ENCODE measurements at places on chromosomes 1 and 21.

GRCh38 chr1:110133436-110133835, 16.9 kb upstream of the SLC6A17 start:
- DNase-seq, result no peak

DNA sequence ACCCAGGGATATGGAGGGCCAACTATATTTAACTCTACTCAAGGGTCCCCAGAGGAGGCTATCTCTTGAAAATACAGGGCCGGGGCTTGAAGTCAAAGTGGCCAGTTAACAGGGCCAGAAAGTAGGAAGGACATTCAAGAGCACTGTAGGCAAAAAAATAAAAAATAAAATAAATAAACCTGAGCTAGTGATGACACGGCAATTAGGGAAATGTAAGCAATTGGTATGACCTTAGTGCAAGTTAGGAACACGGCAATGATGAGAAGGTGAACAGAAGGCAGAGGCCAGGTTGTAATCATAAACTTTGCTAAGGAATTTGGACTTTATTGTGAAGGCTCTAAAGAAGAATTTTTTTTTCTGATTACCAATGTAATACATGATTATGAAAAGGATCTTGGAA, 3.4 kb upstream of the B3GALNT2 start:
- no peak for DNase-seq

GRCh38 chr1:53902235-53903138, 8.5 kb downstream of the DIO1 start:
- no peak for DNase-seq

DNA sequence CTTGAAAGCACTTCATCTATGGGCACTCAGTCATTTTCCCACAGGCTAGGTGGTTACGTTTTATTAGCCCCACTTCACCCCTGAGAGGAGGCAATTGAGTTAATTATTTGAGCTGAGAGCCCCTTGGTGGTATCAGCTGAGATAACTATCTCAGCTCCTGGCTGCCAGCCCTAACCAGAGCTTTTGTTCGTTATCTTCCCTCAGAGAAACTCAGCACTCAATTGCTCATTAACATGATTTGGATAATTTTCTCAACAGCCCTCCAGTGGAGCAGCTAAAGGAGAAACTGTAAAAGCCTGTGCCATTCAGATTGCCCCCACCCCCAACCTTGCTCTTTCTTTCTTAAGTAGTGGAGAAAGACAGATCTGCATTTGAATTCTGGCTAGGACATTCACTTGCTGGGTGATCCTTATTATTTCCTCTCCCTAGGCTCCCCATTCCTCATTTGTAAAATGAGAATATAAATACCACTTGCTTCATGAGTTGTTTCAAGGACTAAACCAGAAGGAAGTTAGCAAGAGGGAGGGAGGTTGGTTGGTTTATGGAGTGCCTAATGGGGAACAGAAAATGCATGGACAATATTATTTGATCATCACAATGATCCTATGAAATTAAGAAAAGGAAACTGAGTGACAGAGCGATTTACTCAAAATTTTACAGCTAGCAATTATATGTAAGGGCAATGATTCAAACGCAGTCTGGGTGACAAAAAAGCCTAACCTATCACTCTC, 218.7 kb upstream of the FGGY start:
- no peak for DNase-seq

GRCh38 chr1:233904633-233905415, at the start of gene SLC35F3:
TSS of gene SLC35F3 (plus strand) at chr1:233904676.
- DNase-seq, result no peak

- DNase-seq, result no peak
Observed at GRCh38 chr1:54252371-54252936, 52.5 kb downstream of the MRPL37 start.

DNA sequence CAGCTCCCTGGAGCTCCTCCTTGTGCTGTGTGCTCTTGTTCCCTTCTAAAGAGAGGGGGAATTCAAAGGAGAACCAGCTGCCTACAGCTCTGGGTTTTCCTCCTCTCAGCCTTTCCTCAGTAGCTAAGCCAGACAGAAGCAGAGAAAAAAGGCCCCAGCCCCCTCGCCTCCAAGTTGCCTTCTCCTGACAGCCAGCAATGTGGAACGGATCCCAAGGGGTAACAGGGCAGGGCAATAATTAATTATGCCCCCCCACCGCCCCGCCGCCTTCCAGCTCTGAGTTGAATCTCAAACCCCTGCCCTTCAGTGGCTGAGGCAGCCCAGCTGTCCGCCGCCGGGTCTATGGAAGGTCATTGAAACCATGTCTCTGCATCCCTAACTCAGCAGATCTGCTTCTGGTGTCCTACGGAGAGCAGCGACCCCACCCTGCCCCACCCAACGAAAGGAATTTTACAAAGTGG, 69.0 kb upstream of the GOLT1A start:
- no peak for DNase-seq

GRCh38 chr1:206551296-206551985, 44.1 kb downstream of the RASSF5 start:
- DNase-seq, result no peak

DNA sequence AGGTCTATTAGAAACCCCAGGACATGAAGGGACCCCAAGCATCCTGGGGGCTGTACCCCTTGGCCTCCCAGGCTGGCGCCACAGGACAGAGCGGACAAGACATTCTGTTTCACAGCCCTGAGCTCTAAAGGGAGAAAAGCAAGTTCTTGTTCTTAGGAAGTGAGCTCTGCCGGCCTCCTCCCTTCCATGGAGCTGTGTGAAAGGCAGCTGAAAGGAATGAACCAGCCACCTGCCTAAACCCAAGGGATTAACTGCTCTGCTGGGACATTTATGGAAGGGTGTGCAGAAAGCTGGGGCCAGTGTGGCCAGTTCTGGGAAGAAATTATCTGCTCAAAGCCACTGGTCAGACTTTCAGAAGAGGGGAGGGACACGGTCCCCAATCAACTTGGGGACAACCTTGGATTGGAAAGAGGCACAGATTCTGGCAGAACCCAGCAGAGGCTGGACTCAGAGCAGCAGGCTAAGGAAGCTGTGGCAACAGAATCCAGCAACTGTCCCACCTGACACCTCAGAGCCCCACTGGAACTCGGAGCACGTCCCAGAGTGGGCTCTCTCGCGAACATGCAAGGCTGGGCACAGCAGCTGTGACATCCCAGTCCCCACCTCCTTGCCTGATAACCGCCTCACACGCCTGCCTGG, 2.1 kb downstream of the KLHL21 start:
- no peak for DNase-seq

- DNase-seq, result no peak
Observed at GRCh38 chr1:208156741-208157140, 87.4 kb downstream of the PLXNA2 start.

GRCh38 chr1:94522304-94522703, 19.3 kb downstream of the F3 start:
- DNase-seq, result peak; percentile 56
